IPS-NIHi11 (cell line): ENCODE measurements at places on chromosomes 1 and 21.

DNA sequence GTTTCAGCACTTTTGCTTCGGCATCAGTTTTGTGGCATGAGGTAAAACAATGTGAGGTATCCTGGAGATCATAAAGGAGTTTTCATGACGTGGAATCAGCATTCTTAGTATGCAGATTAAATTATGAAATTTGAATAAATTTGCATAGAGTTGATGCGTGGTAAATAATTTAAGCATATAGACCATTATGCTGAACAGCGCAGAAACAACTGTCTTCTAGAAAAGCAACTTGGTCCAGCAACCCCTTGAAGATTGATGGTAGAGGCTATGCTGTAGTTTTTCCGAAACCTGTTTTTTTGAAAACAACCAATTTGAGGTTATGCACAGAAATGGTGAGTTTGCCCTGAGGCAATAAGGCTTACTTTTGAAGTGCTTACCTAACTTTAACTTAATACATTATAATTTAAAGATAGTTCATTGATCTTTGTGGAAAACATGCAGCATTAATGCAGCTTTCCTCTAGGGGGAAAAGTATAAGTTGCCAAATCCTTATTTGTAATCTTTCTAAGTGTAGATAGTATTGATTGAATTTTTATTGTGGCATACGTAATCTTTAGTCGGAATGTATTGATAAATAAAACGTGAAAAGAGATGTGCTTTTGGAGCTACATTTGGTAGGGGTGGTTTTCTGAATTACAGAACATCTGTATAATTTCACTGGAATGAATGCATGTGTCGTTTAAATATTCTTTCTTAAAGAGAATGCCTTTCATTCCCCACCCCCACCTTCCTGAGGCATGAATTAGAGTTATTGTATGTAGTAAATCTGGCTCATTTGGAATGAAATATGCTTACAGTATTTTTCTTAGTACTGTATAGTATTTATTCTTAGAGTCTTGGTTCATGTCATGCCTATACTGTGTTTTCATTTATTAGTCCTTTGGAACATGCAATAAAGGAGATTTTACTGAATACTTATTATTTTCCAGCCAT lies 3.8 kb downstream of the PRDM2 start:
- DNase-seq: no peak

GRCh38 chr1:25673962-25674806 lies 57.6 kb downstream of the MAN1C1 start:
- DNase-seq: no peak

- no peak for DNase-seq
These were observed 17.3 kb upstream of the C1orf159 start for GRCh38 chr1:1132956-1133750.

GRCh38 chr1:87735750-87736149 lies 407.1 kb downstream of the LMO4 start:
- DNase-seq: no peak

DNA sequence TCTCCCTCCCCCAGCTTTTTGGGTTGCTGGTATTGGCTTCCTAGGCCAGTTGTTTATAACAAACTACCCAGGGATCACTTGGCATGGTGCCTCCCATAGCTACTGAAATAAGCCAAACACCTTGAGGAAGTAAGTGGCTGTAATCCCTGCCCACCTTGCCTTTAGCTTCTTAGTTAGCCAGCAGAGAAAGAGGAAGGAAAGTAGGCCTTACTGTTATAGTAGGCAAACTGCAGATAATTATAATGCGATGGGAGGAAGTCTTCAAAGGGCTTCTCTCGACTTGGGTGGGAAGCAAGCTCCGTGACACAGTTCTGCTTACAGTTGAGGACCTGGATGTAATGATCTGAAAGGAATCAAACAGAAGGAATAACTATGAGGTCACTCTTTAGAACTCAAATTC lies 8.2 kb downstream of the P3H1 start:
- DNase-seq: no peak

DNA sequence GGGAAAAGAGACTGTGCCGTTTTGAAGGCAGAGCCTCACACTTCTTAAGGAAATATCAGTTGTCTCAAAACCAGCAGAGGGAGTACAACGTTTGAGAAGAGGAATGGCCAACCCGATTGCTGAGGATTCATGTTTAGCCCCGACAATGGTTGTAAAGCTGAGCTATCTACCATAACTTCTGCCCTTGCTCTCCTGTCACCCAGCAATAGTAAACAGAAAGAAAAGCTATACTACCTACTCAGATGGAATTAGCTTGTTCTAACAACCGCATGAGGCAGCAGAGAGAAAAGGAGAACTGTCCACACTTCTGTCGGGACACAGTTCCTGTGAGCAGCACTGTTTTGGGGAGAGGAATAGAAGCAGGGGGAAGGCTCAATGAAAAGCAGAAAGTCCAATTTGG lies 91.2 kb downstream of the SLC45A1 start:
- DNase-seq: peak; percentile 34

DNA sequence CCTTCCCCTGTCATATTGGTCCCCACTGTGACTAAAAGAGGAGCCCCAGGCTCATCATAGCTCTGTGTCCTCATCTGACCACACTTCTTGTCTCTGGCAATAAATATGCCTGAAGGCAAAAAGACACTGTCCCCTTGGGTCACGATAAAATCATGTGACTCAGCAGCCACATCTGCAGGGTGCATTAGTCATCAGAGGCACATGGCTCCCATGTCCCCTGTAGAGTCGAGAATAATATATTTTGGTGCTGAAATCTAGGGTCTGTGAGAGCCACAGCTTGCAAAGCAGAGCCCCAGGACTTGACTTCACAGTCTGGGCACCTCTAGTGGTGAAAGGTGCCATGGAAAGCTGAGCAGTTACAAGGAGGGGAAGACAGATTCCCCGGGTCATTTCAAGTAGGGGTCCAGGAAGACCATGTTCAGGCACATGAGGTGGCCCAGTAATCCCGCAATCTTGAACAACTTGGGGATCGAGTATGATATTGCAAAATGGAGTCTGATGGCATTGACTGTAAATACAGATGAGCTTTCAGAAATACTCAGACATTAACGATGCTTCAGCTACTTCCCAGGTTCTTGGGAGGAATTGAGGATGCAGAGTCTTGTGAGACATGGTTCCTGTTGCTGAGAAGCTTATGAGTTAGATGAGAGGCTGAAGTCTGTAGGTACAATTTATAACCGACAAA lies 68.6 kb downstream of the SLC35F3 start:
- DNase-seq: no peak

GRCh38 chr1:7278045-7278444 lies 492.8 kb downstream of the CAMTA1 start:
- no peak for DNase-seq

GRCh38 chr21:36909901-36910561 lies 56.4 kb downstream of the HLCS start:
- DNase-seq: no peak

DNA sequence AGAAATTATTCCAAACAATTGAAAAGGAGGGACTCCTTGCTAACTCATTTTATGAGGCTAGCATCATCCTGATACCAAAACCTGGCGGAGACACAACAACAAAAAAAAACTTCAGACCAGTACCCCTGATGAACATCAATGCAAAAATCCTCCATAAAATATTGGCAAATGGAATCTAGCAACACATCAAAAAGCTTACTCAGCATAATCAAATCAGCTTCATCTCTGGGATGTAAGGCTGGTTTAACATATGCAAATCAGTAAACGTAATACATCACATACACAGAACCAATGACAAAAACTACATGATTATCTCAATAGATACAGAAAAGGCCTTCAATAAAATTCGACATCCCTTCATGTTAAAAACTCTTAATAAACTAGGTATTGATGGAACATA lies 440.1 kb downstream of the NUF2 start:
- no peak for DNase-seq

DNA sequence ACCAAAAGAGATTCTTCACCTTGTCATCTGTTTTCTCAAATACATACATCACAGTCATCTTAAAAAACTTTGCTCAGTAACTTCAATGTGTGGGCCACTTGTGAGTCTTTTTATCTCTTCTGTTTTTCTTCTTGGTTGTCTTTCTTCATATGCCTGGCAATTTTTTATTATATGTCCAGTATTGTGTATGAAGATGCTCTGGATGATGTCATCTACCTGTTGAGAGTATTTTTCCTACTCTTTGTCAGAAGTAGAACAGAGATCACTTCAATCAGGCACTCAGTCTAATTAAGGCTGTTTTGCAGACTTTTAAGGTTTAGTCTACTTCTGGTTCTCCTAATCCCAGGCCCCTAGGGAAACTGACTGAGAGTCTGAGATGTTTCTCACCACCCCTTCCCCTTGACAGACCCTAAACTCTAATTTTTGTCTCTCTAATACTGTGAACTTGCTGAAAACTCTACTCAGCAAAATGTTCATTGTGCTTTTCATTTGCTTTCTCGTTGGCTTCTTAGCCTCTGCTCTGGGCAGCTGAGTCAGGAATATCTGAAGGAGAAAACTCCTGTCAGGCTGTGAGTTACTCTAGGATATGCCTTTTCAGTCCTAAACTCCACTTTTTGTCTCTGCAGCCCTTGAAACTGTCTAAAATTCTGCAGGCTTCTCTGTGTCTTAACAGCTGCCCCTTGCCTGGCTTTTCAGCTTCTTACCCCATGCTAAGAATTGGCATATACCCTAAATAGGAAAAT lies 33.0 kb upstream of the DNAJC6 start:
- DNase-seq: no peak

DNA sequence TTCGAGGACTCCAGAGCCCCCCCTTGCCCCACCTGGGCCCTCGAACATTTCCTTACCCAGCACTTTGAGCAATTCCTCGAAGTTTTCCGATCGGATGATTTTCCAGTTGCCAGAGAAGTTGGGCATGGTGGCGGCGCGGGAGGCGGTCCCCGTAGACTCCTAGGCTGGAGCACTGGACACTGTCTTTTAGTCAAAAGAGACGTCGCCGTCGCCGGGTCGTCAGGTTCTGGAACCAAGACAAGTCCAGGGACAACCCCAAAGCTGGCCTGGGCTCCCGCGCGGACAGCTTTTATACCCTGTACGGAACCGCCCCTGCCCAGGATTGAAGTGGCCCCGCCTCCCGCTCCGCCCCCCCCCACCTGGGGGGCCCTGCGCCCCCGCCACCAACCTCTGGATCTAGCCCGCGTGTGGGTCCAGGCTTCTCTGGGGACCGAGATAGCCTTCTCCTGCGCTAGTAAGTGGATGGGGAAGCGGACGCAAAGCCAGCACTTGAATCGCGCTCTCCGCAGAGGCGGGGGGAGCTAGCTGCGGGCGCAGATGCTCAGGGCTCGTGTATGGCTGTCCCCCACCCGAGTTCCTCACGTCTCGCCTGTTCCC lies at the start of gene CRABP2:
TSS of gene CRABP2 (minus strand) at position 263 of the 597 bp plus-strand sequence. CDS start at position 126, 137 bp downstream.
- DNase-seq: no peak

GRCh38 chr1:19613171-19613703 lies 30.9 kb upstream of the NBL1 start:
- DNase-seq: no peak
